Mesenchymal stem cell (in vitro differentiated cells and primary cell): ENCODE measurements at places on chromosomes 13 and 19.
A peak's percentile ranks its signal among the peaks of the same experiment; 100 is the strongest.

GRCh38 chr19:33302974-33303790 lies 848 bp upstream of the CEBPA start:
- DNase-seq: peak; percentile 66

DNA sequence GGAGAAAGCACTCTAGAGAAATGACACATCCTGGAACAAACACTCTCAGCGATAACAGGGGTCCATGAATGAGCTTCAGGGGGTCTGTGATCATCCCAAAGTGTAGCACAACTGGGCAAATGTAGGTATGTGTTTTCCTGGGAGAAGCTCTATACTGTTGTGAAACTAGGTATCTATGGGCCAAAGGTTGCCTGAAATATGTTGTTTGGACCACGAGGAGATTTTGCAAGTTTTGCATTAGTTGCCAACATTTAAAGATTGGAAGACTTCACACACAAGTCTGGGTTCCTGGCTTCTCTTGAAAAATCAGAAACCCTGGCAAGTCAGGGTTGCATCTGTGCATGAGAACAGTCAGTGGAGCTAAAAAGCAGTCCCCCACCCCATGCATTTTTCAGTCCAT lies 26.7 kb upstream of the POU2F2 start:
- DNase-seq: no peak

DNA sequence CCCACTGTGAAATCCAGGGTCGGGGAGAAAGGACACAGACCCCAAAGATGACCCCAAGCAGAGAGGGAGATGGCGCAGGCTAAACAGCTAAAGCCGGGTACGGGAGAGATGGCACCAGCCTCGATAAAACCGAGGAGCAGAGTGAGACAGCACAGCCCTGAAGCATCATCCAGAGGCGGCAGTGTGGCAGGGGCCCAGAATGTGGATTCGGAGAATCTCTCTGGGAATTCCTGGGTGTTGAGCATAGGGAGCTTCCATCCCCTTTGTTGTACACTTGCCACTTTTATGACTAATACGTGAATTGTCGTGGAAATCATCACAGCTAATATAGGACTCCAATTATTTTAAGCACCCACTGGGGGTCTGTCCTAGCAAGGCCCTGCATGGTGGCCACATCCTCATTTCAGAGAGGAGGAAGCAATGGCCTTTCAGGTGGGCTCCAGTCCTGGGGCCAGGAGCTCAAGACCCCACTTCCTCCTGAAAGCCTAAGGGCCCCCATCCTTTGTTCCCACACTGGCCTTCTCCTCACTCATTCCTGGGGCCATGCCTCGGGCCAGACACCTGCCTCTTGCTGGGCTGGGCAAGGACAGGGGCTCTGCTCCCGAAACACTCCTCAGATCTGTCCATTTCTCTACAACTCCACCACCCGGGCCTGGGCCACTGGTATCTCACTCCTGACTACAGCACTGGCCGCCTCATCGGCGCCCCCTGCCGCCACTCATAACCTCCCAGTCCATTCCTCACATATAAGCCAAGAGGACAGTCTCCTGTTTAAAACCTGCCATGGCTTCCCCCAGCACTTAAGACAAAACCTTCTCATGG lies 29.3 kb upstream of the ATP1A3 start:
- no peak for DNase-seq

DNA sequence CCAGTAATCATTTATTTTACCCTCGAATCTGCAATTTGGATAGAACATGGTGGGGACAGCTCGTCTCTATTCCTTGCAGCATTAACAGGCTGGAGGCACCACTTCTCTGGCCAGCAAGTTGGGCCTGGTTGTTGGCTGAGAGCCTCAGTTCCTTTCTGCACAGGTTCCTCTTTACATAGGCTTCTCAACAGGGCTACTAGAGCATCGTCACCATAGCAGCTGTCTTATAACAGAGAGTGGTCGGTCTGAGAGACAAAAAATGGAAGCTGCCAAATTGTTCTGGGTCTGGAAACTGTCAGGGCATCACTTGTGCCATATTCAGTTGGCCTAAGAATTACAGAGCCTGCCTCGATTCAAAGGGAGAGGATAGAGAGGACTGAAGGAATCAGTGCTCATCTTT lies 86.7 kb downstream of the DNAJC15 start:
- DNase-seq: no peak

- no peak for DNase-seq
Measured at GRCh38 chr13:24016046-24016445, 118.7 kb upstream of the C1QTNF9B start.

GRCh38 chr19:18441804-18442788 lies 4.2 kb upstream of the ISYNA1 start:
- DNase-seq: no peak

DNA sequence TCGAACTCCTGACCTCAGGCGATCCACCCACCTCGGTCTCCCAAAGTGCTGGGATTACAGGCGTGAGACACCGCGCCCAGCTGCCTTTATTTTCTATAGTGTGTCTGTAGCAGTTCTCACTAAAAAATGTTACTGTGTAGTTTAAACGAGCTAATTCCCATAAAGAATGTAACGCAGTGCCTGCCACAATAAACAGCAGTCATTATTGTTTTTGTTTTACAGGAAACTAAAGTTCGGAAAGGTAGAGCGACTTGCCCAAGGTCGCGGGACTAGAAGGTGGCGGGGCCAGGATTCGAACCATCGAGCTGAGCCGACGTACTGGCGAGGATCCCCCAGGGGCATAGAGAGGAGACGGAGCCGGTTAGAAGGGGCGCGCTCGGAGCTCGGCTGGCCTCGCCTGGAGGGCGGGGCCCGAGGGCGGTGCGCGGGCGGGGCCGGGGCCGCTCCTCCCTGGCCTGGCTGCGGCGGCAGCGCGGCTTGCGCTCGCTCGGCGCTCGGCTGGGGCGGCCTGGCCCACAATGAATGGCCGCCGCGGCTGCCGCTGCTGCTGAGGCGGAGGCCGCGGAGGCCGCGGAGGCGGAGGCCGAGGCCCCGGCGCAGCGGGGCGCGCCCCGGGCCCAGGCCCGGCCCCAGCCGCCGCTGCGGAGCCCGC lies at the start of gene NACC1:
NACC1 (plus strand) TSS at position 493 of the 652 bp plus-strand sequence. CDS start 16,944 bp downstream, outside the sequence.
- DNase-seq: peak; percentile 86

GRCh38 chr19:33830264-33830663 lies 33.6 kb downstream of the KCTD15 start:
- no peak for DNase-seq

DNA sequence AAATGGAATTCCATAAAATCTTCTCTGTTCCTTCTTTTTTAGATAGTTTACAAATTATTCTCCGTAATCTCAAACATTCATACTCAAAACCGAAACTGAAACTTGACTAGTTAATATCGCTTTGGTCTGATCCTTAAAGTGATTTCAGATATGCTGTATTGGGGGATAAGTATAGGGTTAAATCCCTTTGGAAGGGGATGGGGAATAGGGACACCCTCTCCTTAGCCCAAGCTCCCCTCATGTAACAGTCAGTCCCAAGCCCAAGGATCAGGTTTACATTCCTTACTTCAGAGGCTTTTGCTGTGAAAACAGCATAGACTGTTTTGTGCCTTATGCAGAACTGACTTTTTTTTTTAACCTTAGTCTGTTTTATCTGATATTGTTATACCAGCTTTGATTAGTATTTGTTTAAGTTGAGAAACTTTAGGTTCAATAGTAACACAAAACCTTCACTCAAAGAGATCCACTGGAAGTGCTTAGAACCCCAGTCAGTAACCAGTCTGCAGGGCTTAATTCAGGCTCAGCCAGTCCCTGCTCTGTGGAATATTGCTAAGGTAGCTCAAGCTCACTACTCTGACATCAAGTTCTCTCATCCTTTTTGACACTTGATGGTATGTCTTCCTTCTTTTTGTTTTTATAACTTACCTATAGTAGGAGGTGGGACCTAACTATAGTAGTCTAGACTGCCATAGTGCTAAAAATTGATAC lies 10.5 kb downstream of the CDADC1 start:
- no peak for DNase-seq

GRCh38 chr13:50645092-50645491 lies 198.4 kb downstream of the DLEU7 start:
- no peak for DNase-seq

DNA sequence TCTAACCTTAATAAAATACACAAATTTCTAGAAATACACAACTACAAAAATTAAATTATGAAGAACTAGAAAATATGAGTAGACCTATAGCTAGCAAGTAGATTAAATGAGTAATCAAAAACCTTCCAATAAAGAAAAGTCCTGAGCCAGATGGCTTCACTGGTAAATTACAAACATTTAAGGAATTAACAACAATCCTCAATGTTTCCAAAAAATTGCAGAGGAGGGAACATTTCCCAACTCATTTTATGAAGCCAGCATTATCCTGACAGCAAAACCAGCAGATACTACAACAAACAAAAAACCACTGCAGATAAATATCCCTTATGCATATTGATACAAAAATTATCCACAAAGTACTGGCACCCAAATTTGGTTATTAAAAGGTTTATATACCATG lies 230.9 kb downstream of the COG6 start:
- DNase-seq: no peak

DNA sequence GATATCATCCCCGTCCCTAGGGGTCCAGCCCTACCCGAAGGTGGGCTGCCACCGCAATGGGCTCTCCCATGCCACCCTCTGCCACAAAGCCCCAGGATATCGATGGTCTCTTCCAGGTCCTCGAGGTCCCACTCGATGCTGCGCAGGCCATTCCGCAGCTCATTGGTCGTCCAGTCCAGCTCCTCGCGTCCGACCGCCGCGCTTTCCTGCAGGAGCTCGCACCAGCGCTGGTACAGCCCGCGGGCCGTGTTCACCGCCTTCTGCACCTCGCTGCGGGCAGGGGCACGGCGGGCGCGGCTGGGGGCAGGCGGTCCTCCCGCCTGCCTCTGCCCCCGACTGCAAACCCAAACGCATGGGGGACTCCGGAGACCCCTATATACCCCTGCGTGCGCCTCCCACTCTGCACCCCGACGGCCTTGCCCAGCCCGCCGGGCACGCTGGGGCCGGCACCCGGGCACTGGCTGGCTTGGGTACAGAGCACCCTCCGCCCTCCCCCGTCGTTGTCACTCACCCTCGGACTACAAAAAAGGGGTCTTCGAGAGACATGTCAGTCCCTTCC lies 468 bp downstream of the STX10 start:
- peak; percentile 62 for DNase-seq

- no peak for DNase-seq
Measured at GRCh38 chr13:104436555-104436954, 1370.3 kb upstream of the SLC10A2 start.

GRCh38 chr13:38850868-38851626 lies 139.6 kb downstream of the STOML3 start:
- DNase-seq: no peak

DNA sequence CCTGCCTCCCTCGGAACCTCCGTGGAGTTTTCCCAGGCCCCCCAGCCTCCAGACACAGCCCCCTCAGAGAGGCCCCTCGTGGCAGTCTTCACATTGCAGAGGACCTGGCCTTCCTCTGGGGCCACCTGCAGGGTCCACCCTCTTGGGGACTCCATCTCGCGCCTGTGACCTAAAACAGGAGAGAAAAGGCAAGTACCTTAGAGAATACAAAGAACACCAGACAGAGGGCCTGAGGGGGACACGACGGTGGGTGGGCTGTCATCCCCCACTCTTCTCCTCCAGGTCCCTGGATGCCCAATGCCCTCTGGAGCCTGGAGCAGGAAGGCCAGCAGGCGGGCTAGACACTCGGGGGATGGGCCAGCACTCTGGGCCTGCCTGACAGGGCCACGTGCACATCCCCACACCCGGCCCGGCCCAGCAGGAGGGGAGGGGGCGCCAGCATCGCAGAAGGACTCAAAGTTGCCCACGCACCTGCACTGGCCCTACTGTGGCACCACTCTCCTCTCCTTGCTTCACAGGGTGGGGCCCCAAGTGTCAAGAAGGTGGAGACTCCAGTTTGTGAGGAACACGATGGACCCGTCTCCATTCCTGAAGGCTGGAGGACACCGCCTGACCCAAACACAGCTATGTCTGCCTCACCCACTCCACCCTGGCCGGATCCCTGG lies 4.3 kb upstream of the A1BG start:
- no peak for DNase-seq

DNA sequence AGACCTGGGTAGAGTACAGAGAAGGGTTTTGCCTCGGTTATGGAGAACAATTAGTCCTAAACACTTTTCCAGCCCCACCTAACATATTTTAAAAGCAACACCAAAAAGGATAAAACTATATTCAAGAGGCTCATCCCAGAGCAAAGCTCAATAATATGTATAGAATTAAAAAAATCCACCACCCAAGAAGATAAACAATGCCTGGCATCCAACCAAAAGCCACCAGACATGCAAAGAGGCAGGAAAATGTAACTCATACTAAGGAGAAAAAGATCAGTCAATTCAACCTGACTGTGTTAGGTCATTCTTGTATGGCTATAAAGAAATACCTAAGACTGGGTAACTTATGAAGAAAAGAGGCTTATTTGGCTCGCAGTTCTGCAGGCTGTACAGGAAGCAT lies 39.3 kb downstream of the FGF9 start:
- no peak for DNase-seq

- no peak for DNase-seq
Measured at GRCh38 chr13:100019780-100020356, 38.3 kb downstream of the ZIC2 start.

DNA sequence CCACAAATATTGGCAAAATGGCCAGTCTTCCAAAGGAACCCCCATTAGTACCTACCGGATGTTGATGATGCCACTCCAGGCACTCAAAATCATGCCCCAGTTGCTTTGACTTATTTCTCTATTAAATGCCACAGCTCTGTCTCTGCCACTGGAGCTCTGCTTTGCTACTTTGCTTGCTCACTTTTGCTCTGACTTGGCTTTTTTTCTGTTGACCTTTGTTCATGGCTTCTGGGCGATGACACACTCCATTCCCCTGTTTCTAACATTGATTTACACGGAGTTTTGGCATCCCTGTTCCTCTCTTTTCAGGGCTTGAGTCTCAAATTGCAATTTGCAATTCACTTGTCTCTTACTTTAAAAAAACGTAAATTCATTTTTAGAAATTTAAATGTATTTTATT lies 217.1 kb upstream of the SPRY2 start:
- DNase-seq: peak; percentile 15

- DNase-seq: no peak
Measured at GRCh38 chr19:4620675-4621074, 18.6 kb upstream of the TNFAIP8L1 start.

- no peak for DNase-seq
Measured at GRCh38 chr13:113723410-113724015, 35.5 kb upstream of the TMEM255B start.

GRCh38 chr19:42919757-42920079 lies 2.0 kb upstream of the PSG6 start:
- DNase-seq: no peak

GRCh38 chr19:29855741-29856500 lies 44.1 kb downstream of the CCNE1 start:
- no peak for DNase-seq

DNA sequence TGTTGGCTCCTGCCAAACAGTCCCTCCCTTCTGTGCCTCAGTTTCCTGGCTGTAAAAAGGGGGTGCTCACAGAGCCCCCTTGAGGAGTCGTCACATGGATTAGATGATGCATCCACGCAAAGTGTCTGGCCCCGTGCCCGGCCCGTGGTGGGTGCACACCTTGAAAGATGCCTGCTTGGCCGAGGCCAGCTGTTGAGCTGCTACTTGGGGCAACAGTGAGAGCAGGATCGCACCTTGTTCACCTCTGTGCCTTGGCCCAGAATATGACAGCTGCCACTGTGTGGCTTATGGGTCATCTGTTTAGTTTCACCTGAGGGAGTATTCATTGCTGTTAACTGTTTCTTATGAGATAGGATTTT lies 17.7 kb downstream of the CRTC1 start:
- DNase-seq: no peak
